Stimulated activated CD4-positive, alpha-beta T cell treated with anti-CD3 and anti-CD28 coated beads, Interleukin-15, amount 100 ng/mL, for 24 hours (primary cell): ENCODE measurements at places on chromosomes 11 and 22.

DNA sequence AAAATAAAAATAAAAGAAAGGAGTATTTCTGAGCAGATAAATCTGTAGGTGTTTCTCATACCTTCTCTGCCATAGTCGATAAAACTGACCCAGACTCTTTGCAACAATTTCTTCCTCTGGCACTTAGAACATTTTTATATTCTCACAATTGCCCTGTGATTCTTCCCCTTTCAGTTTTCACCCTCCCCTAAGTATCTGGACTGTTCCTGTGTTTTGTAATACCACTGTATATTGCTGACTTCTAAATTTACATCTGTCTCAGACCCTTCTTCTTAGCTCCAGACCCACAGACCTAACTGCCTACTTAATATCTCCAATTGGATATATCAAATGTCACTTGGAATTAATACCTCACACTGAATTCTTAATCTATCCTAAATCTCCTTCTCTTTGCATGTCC lies 133.4 kb upstream of the DDI1 start:
- DNase-seq = no peak

GRCh38 chr11:116507849-116508695 lies 264.7 kb downstream of the BUD13 start:
- no peak for DNase-seq

DNA sequence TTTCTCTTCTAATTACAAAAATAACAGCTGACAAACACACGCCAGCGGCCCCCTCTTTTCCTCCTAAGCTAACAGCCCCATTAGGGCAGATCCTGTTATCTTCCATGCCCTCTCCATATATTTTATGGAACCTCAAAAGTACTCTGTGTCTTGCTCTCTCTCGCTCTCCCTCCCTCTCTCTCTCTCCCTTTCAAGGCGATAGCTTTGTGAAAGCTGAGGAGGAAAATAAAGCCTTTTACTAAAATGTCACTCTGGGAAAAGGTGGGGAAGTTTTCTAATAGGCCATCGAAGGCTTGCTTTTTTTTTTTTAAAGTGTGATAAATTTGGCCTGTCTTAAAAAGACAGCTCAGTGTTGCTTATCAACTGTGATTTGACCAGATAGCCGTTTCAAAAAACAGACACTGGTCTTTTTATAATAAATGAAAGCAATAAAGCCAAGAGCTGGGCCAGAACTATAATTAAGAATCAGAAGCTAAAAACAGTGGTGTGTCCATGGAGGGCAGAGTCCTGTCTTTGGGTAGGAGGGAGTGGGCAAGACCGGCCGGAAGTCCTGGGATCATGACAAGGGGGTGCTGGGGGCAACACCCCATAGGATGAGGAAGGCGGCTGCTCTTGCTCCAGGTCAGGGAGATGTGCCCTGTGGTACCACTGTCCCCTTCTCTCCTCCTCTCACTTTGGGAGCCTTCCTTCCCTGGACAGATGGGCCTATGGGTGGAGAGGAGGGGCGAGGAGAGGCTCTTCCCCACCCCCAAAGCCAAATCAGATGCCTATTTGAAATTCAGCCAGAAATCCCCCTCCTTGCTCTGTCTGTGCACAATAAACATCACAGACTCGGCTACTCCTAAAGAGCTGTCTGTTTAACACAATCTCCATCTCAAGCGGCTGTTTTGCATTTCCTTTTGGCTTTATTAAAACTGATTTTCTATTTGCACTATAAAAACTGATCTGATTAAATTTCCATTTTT lies 267.2 kb downstream of the BUD13 start:
- no peak for DNase-seq

DNA sequence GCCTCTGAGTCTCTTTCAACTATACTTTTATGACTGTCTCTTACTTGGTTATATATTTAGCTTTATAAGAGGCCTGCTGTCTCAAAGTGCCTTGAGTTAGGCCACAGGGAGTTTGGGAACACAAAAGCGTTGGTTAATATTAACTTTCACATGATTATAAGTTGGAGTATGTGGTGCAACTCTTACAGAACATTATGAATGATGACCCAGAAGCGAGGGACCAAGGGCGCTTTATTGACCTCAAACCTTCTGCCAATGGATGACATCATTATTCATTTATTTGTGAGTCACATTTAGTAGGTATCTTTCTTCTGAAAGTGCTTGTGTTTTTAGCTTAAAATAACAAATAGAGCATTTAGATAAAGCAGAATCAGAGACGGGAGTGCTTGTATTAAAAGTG lies 298.0 kb upstream of the ZC3H12C start:
- DNase-seq = no peak

- DNase-seq = peak; percentile 85
These were observed at the start of gene SPINDOC for GRCh38 chr11:63813035-63813562. SPINDOC (plus strand) TSS chr11:63813456; CDS start chr11:63813687, 231 bp downstream.

DNA sequence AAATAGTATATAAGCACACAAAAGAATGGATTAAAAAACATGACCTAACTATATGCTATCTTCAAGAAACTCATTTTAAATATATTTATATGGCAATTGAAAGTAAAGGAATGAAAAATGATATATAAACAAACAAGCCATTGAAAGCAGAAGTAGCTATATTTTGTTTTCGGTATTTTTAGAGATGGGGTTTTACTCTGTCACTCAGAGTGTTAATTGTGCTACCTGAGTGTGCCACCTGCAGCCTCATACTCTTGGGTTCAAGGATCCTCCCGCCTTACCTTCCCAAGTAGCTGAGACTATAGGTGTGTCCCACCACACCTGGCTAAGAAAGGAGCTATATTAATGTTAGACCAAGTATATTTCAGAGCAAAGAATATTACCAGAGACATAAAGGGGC lies 624.1 kb downstream of the BUD13 start:
- DNase-seq = no peak

DNA sequence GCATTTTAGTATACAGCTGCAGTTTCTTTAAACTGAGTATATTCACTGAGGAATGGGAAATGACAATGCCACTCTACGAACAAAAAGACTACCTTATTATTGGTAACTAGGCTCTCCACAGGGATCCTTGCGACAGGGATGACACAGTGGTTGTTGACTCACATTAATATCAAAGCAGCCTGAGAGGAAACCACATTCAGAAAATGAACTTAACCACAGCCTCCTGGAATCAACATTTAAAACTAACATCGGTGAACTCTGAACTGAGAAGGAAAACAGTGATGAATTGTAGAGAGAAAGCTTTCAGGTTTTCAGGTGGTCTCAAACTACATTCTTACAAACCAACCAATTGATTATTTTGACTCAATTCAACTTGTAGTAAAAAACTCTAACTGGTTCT lies 90.3 kb upstream of the MTMR2 start:
- DNase-seq = peak; percentile 58

- peak; percentile 60 for DNase-seq
These were observed 117.3 kb downstream of the ETS1 start for GRCh38 chr11:128470081-128470480.

DNA sequence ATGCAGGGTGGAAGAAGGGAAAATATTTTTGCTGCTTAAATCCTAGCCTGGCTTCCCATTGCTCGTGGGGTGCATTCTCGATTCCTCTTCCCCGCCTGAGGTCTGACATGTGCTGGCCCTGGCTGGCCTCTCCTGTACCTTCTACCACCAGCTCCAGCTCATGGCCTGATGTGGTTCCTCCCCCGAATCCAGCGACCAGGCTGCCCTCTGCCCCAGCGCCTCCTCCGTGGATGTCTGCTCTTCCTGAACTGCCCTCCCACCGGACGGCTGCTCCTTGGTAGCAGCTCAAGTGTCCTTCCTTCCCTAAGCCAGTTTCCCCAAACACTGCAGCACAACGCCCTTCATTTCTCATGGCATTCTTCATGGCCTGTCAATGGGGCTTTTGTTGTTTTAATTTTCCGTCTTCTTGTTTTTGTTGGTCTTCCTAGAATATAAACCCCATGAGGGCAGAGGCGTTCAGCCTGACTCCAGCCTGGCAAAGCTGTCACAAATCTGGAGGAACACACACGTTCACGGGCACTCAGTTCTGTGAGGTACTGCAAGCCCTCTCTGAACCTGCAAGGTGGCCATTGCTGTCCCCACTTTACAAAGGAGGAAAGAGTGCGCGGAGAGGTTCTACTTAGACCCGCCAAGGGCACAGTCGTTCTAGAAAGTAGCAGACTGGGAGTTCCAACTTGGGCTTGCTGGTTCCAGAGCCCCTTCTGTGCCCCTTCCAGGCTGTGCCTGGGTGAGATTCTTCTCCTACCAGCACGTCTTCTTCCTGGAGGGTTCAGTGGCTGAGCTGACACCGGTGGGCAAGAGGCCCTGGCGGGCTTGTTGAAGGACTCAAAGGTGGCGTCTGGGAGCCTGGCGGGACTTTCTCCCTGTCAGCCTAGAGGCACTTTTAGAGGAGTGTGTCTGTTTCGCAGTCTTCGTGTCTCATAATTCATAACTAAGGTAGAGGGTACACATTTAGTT lies 953 bp upstream of the LRP5 start:
- no peak for DNase-seq

DNA sequence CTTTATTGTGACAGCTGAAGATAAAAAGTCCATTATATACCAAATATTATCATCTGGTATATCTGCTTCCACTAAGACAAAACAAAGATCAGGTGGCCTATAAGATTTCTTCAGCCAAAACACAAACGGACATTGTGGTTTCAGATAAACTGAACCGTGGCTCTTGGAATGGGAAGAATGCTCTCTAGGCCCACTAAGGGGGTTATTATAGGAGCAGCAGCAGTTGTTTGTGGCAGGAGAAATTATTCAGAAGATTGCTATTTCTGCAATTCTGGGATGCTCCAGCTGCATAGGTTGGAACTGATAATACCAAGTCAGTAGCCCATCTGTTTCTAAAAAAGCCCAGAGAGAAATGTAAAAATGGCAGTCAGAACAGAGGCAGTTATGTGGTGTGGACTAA lies 145.3 kb downstream of the NCAM1 start:
- no peak for DNase-seq

- DNase-seq = no peak
These were observed 343.0 kb downstream of the RAB38 start for GRCh38 chr11:87832211-87832610.

GRCh38 chr11:62770778-62771143 lies 435 bp upstream of the TAF6L start:
- DNase-seq = peak; percentile 38

DNA sequence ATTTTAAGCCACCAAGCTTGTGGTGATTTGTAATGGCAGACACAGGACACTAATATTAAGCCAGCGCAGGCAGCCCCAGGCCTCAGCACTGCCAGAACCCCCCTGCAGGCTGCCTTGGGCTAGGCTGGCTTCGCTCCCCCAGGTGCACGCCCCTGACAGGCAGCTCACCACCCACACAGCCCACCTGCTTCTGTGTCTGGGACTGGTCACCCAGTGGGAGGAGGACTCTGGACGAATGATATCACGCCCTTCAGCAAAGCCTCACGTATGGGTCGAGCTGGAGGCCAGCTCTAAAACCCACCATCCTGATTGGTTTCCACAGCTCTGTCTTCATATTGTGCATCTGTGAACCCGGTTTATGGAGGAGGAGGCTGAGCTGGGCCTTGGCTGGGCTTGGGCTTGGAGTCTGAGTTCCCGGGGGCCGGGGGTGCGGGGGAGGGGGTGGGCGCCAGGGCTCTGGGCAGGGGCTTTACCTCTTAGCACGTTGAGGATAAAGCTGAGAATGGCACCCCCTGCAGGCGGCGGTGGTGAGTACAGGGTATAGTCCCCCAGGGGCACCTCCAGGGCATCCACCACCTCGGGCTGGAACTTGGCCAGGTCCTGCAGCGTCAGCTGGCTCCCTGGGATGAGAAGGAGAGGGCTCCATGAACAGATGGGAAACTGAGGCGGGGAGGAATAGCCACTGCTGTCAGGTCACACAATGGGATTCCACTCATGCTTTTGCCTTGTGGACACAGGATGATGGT lies 13.8 kb downstream of the GGT5 start:
- DNase-seq = peak; percentile 77

DNA sequence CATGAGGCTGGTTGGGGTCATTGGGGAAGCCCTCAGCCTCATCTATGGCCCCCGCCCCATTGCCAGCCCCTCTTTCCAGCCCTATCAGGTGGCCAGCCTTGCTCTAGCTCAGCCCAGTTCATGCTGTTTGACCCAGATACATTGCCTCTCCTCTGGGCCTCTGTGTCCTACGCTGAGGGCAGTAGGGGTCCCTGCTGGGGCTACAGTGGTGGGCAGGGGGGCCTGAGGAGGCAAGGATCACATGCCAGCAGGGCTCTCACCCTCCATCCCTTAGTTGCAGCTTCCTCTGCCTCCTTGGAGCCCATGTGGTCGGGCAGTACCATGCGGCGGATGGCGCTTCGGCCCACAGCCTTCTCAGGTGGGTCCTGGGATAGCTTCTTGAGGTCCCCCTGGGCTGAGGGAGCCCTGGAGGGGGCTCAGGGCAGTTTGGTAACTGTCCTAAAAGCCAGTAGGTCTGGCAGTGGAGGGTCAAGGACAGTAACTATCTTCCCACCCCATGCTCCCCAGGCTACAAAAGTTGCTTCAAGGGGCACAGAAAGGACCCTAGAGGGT lies 19.2 kb downstream of the EMID1 start:
- DNase-seq = no peak

GRCh38 chr11:64998690-64999431 lies 2.1 kb upstream of the BATF2 start:
- no peak for DNase-seq
